ENCODE measurements at places on chromosomes 5 and 9.

GRCh38 chr9:135093111-135093510 is 5.6 kb downstream of the OLFM1 start:
- DNase-seq: no peak

GRCh38 chr9:77935974-77936373 is 95.6 kb downstream of the GNAQ start:
- DNase-seq: no peak

GRCh38 chr9:34654323-34655051 is 2.5 kb downstream of the IL11RA start:
- DNase-seq: peak; percentile 84

DNA sequence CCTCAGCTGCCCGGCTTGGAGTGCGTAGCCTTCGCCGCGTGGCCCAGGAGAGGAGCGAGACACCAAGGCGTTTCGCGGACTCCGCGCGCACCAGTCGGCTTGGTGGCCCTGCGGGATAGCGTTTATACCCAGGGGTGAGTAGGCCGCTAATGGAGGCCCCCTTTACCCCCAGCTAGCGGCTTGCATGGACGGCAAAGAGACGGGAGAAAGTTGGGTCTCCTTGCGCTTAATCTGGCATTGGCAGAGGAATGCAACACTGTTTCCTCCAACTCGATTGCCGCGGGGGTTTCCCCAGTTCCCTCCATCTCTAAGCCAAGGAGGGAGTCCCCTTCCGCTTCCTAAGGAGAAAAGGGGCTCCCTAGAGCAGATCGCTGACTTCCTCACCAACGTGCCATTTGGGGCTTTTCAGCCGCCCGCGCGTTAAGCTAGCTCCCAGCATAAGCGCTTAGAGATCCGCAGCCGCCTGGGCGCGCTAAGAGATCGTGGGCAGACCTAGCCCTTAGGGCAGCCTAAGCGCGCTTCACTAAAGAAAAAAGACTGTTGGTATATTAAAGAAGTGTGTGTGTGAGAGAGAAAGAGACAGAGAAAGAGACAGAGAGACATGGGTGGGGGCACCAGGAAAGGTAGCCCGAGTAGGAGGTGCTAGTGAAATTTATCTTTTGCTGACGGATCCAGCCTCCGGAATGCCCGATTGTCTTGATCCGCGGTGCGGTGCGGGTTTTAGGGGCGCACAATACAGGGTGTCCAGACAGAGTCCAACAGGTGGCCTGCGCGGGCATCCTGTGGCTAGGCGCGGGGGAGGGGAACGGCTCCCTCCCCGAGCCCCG is 597.9 kb upstream of the SGCD start:
- DNase-seq: peak; percentile 16

- DNase-seq: no peak
Observed at GRCh38 chr9:16206518-16206917, 653.7 kb downstream of the CCDC171 start.

DNA sequence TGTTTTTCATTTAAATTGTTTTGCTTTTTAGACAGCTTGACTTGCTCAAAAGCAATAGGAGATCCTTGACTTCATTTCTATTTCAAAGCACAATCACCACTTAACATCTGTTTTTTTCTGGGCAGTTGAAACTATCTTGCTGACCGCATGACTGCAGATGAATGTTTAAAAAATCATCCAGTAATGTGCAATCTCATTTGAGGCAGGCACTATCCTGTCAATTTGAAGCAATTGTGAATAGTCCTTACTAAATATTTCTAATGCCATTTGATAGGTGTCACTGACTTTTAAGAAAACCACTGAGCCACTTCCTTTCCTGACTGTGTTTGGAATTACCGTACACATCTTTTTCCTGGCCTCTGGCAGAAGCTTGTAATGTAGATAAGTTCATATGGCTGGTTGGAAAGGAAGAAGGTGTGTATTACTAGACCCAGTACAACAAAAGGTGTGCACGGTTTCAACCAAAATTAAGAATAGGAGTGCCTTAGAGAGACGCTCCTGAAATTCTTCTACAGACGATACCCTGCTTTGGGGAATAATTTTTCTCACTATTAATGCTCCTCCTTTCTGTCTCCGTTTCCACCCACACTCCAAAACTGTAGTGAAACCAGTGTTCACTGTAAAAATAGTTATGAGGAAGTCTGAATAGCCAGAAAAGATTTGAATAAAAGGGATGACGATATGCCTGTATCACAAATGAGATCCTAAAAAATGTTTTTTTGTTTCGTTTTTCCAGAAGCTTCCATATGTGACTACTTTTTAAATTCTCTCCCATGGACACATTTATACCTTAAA is 136.7 kb upstream of the MOCS2 start:
- no peak for DNase-seq

DNA sequence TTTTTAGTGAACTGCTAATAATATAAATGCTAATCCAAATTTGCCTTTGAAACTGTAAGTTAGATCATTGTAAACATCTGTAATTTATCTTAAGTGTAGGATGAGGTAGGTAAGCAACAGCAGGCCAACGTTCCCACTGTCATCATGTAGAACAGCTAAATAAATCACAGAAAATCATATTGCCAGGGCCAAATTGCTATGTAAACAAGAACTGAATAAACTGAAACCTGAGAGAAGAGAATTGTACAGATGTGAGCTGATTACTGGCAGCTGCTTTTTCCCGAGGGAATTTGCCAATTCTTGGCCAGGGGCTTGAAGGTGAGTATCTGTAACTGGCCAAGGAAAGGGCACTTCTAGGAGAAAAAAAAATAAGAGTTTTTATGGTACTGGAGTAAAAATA is 97.6 kb downstream of the CDH10 start:
- peak; percentile 59 for DNase-seq

- no peak for DNase-seq
Observed at GRCh38 chr9:2354216-2354615, 267.4 kb upstream of the VLDLR start.

- DNase-seq: no peak
Observed at GRCh38 chr9:73176450-73176875, 24.8 kb downstream of the ANXA1 start.

DNA sequence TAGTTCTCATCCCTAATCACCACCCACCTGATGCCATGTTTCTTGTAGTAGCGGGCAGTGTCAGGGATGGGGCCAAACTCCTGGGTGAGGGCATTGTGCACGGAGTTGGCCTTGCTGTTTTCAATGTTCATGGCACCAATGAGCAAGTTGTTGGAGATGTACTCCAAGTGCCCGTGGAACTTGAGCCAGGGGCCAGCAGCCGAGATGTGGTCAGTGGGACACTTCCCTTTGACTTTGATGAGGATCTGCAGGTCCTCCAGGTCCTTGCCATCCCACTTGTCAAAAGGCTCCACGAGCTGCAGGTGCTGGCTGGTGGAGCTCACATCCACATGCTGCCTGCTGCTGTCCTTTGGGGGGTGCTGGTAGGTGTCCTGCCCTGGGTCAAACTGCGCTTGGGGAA is 162.2 kb upstream of the SV2C start:
- no peak for DNase-seq

DNA sequence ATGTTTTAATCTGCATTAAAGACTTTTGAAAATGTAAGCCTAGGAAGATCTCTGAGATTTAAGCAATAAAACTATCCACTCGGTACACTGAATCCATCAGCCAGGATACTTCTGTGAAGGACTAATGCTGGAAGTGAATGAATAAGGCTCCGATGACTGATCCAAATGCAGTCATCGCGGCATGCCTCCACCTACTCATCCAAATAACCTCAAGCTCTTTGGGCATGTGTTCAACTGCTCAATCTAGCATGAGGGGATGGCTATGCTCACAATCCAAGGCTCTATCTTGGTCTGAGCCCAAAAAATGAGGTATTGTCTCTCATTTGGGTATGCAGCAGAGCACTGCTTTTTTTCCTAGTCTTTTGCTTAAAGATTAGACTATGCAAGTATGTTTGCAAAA is 19.2 kb downstream of the MARCHF3 start:
- peak; percentile 71 for DNase-seq

GRCh38 chr5:100708645-100709171 is 173.5 kb downstream of the FAM174A start:
- no peak for DNase-seq

DNA sequence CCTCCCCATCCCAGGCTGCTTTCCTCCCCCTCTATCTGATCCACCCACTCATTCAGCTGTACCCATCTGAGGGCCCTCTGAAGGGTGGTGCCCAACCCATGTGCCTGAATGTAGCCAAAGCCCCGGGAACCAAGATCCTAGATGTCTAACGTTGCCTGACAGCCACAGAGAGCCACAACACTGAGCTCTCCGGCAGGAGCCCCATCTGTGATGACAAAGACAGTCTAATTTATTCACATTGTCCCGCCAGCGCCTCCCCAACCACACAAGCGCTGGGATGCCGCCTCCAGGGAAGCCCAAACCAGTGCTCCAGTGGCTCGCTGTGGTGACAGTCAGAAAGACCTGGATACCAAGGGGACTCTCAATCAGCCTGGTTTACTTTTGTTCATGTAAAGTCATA is 8.4 kb downstream of the IGFBPL1 start:
- no peak for DNase-seq

GRCh38 chr9:36535107-36535506 is 37.6 kb upstream of the MELK start:
- no peak for DNase-seq

GRCh38 chr5:154860123-154860522 is 1.7 kb downstream of the CNOT8 start:
- DNase-seq: no peak

- DNase-seq: no peak
Observed at GRCh38 chr5:10448754-10449360, 7.2 kb downstream of the ROPN1L start.

GRCh38 chr9:126125177-126125576 is 201.5 kb upstream of the MVB12B start:
- DNase-seq: no peak

- peak; percentile 61 for DNase-seq
Observed at GRCh38 chr9:129343424-129344375, 165.6 kb upstream of the IER5L start.

DNA sequence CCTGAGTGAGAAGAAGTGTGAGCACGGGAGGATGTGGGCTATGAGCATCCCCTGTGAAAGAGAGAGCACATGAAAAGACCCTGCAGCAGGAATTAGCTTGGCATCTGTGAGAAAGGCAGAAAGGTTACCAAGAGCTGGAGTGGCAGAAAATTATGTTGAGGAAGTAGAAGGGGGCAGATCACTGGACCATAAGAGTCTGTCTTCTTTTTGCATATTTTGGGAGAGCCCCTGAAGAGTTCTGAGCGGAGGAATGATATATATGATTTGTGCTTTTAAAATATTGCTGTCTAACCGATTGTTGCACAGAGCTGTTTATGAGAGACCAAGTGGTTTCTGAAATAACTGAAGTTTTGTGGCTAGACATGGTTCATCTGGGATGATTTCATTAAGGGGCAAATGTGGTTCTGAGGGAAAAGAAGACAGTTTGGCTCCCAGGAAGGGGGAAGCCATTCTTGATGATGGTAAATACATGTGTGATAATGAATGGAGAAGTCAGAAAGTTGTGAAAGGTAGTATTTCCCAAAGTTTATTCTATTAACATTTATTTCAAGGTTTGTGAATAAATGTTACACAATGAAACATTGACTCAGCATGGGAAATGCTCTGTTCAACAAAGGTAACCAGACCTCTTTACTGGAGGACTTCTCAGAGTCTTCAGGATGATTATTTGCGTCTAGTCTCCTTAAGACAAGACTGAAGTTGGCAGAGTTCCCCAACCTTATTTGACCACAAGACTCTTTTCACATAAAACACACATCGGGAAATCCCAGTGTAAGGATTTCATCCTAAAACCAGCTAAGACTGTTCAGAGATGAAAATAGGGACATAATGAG is 31.5 kb upstream of the ADRB2 start:
- no peak for DNase-seq

DNA sequence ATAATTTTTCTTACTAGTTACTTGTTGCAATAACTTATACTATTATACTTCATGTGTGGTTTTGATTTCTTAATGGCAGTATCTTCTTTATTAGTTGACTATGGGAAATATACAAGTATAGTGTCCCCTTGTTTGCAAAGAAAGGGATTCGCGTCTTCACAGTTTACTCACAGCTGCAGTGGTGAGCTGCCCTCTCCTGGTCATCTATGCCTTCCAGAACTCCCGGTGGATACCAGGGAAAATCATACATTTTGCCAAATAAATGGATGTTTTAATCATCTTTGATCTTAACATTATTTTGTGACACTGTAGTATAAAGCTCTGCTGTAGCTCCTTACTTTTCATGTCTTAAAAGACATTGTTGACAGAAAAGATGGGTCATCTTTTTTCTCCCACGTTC is 142.0 kb downstream of the ZCCHC7 start:
- DNase-seq: no peak

DNA sequence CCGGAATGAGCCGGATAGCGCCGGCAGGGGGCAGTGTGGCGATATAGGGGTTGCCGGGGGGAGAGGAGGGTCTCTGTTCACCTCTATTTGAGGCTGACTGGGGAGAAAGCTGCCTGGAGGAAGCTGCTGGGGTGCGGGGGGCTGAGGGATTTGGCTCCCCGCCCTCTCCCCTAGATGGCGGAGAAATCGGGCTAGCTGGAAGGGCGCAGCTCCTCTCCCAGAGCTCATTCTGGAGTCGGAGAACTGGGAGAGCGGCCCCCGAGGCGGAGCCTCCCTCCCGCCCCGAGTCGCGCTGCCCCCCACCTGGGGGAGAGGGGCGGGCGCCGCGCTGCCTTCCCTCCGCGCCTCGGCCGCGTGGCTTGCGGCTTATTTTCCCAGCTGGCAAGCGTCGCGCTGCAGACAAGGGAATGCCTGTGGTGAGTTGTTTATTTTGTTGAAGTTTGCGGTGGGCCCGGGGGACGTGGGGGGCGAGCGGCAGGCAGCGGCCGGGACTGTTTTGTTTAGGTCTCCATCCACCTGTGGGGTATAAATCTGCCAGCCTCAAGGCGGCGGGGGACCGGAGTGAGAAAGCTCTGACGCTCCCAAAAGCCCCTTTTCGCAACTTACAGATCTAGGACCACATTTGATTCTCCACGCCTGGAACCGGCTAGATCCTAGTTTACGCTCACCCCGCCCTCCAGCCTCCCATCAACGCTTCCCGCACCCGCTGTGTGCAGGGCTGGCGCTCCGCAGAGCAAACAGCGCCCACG is 4.1 kb upstream of the RGMB start:
- peak; percentile 82 for DNase-seq

DNA sequence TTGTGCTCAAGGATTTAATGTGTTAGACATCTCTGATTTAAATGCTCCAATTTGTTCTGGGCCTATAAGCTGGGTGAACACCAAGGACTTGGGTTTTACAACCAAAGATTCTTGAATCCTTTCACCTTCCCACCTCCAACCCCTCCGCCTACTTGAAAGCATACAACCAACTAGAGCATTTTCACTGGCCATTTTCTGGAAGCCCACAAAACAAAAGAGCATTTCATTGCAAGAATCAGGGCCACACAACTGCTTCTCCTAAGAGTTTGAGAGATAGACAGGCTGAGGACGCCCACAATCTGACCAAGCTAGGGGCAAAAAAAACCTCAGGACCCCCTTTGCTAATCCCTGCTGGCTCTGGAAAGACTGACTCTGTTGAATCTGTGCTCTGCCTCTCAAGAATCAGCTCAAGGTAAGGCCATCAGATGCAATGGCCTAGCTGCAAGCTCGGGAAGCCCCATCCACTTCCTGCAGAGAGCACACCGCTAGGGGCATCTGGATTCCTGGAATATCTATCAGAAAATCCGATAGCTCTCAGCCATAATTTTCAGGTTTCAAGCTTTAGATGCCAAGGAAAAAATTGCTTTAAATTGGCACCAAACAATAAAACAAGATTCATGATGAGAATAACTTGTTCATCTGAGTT is 57.7 kb downstream of the RETREG1 start:
- no peak for DNase-seq
